NCI-H1436 (cell line): ENCODE measurements at places on chromosomes 5 and 9.
A peak's percentile ranks its signal among the peaks of the same experiment; 100 is the strongest.

GRCh38 chr9:112094948-112095681 lies 80.0 kb downstream of the SUSD1 start:
- no peak for DNase-seq

- peak; percentile 81 for DNase-seq
Measured at GRCh38 chr5:52598968-52599367, 188.7 kb upstream of the ITGA1 start.

GRCh38 chr5:171711571-171711970 lies 74.0 kb upstream of the SMIM23 start:
- DNase-seq = no peak

DNA sequence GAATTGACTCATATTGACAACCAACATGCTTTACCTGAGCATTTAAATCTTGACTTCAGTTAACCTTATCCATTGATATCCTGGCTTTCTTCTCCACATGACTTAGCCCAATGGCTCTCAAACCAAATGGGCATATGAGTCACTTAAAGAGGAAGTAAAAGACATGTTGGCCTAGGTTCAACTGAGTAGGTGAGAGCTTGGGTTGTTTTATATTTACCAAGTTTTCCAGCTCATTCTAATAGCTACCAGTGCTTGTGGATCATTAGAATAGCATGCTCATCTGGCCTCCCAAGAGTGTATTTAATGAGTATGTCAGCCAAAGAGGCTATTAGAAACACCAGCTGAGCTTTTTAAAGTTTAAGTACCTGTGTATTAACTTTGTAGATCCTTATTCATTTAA lies 1049.0 kb downstream of the PTPRD start:
- no peak for DNase-seq

- no peak for DNase-seq
Measured at GRCh38 chr9:108612513-108612912, 243.3 kb downstream of the ACTL7B start.

DNA sequence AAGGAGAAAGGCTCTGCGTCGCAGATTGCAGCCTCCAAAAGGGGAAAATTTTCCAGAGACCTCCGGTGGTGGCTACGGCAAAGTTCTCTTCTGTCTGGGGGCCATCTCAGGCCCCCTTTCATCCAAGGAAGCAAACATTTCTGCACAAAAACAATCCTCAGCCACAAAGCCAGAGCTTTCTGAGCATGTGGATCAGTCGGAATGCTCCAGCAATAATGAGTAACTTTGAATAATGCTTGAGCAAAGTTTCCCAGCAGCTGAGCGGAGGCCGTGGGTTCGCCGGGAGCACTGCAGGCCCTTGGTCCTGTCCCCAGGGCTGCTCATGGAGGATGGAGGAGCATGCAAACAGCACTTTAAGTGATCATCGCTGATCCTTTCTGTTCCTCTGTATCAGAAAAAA lies 60.2 kb upstream of the UNC5A start:
- no peak for DNase-seq

DNA sequence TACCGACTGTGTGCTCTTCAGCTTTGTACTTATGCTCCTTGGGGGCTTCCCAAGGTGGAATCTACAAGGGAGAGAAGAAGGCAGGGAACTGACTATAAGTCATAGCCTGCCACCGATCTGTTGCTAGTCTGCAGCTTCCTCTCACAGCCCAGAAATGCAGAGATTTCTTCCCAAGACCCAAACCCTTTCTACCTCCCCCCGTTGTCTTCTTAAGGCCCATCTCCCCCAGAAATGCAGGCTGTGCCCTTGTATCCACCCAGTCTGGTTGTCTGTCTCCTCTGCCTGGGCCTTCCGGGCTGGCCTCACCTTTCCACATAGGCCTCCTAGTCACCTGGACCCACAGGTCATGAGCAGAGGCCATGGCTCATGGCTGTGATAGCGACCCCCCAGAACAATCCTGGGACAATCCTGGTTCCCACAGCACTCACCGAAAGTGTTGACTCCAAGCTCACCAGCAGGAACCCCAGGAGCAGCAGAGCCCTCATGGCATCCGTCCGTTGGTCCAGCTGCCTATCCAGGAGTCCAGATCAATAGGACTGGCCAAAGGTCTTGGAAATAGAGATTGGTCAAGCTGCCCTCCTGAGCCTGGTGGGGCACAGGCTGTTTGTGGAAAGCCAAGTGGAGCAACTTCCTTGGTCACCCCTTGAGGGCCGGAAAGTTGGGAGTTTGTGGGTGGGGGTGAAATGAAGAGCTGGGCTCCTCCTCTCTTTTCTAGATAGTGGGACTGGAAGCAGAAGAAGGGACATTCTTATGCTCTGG lies at the start of gene F12:
Gene F12, minus strand, starts transcription at position 522 of the 759 bp plus-strand sequence. Its CDS starts 37 bp downstream, at position 485.
- DNase-seq = no peak

DNA sequence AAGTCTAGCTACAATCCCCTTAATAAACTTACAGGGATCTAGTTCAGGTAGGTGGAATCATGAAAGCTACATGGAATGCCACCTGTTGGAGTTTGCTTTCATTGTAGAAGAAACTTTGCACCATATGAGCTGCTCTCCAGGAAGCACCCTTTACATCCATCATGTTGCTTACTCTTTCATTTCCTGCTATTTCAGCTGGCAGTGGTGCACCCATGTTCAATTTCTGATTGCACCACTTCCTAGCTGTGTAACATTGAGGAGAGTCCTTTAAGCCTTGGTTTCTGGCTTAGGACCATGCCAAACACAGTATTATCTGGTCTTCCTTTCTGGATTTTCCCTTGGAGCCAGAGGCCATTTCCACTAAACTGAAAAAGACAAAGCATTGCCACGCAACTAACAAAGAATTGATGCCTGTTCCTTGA lies 123.3 kb upstream of the SLC12A2 start:
- no peak for DNase-seq

GRCh38 chr5:59496524-59497134 lies 396.9 kb downstream of the PDE4D start:
- no peak for DNase-seq
